Tracheal epithelial cell (primary cell): ENCODE measurements at places on chromosomes 12 and 14. TPM values are rescaled to one million over a fixed set of nuclear protein-coding genes. Genes with fewer than 3 reads are reported as not detected.

NEUROD4 gene
- not detected in 2 replicates for total RNA-seq

INHBC gene
- not detected in 2 replicates for total RNA-seq

CLEC4D gene
- total RNA-seq: under 0.01 TPM in 1 of 2 replicates, not detected in the other

SLC10A1 gene
- not detected in 2 replicates for total RNA-seq

TRIP11 gene
- total RNA-seq: 22.7 and 31.3 TPM in 2 replicates

COX8C gene
- not detected in 2 replicates for total RNA-seq

ITGA7 gene
- total RNA-seq: 0.43 and 1.7 TPM in 2 replicates

MYO1H gene
- not detected in 2 replicates for total RNA-seq
